ENCODE measurements at places on chromosomes 1 and 21. TPM values are rescaled to one million over a fixed set of nuclear protein-coding genes. Genes with fewer than 3 reads are reported as not detected.
A peak's percentile ranks its signal among the peaks of the same experiment; 100 is the strongest.

DNA sequence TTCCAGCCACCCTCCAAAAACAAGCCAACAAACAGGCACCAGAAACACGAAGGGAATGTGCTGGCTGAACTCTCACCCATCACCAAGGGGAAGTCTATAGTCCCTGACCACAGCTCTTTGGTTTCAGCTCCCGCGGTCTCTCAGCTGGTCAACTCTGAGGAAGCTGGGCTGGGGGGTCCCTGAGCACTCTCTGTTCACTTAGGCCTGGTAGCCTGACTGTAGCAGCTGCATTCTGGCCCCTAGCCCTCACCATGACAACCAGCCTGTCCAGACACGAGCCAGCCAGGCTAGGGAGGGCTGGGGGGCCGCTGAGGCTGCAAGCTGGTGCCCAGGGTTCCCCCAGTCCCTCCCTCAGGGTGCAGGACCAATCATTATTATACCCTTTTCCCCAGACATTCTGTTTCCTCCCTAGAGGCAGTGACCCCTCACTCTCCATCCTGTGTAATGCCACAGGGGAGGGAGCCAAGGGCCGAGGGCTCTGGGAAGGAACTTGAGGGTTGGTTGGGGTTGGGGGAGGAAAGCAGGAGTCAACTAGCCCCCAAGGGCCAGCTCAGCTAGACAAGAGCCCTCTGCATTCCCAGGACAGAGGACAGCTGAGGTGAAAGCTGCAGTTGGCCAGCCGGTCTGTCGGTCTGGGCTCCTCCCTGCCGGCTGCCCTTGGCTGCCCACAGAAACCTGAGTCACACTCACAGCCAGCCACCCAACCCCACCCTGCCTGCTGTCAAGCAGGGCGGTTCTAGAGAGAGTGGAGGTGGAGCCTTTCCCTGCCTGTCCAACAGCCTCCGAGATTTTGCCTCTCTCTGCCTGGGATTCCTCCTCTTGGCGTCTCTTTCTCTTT, 1.2 kb upstream of the TRAPPC3 start:
- peaks cover 76% of the 10 kb centered on the region for H3K4me1 ChIP-seq
- no peaks in the 10 kb centered on the region for H3K36me3 ChIP-seq
- no peaks in the 10 kb centered on the region for H3K27me3 ChIP-seq
- H3K4me3 ChIP-seq: peak overlapping the region; percentile 30
- H3K27ac ChIP-seq: peak overlapping the region; percentile 95
- DNase-seq: peak; percentile 67

DNA sequence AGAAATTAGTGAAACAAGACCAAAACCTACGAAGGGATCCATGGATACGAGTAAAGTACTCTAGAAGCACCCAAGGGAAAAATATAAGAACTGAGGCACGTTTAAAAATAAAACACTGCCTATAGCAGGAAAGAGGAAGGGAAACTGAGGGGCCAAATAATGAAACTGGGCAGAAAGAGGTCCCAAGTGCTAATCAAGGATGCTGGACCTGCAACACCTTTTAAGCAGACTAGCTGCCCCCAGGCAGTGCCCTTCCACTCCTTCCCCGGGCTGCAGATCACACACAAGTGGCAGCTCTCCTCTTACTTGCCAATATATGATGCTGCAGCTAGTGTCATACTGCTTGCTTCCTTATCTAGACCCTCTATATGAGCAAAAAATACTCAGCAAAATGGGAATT, 7.6 kb upstream of the OTUD7B start:
- DNase-seq: no peak
- no peak overlapping the region for H3K4me3 ChIP-seq
- H3K27ac ChIP-seq: no peak overlapping the region

KCNT2 gene
- not detected for total RNA-seq

DNA sequence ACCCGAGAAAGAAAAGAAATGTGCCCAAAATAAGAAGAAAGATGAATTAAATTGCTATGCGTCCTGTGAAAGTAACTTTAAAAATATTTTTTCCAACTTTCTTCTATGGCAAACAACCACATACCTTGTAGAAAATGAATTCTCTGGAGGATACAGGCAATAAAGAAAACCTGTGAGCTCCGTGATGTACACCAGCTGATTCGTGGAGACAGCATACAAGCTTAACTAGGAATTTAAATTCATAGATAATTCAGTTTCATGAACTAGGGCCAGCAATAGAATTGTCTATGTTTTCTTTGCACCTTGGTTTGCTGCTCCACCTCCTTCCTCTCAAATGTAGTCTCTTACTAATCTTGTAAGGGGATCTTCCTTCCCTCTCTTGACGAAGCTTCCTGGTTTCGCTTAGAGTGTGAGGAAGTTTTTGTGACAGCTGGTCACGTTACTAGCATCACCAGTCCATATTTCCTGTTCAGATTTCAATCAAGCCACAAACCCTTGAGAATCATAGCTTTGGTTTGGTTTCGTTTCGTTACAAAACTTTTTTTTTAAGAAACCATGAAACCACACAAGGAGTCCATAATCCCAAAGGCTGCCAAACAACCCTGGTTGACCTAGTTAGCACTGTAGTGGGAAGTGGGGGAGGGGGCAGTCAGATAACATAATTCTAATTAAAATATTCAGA, 35.8 kb downstream of the GREM2 start:
- H3K27me3 ChIP-seq: no peaks in the 10 kb centered on the region
- no peaks in the 10 kb centered on the region for H3K36me3 ChIP-seq
- H3K4me1 ChIP-seq: peaks cover 10% of the 10 kb centered on the region
- peak overlapping the region; percentile 17 for H3K4me3 ChIP-seq
- peak; percentile 21 for DNase-seq
- no peak overlapping the region for H3K27ac ChIP-seq

MTARC1 gene
- not detected for total RNA-seq

GRCh38 chr1:211677659-211678058, 2.2 kb upstream of the NEK2 start:
- H3K27me3 ChIP-seq: no peaks in the 10 kb centered on the region
- no peak overlapping the region for H3K4me3 ChIP-seq
- no peaks in the 10 kb centered on the region for H3K36me3 ChIP-seq
